Right kidney (tissue), 9 donors: ENCODE measurements at places on chromosomes 4 and X.
A peak's percentile ranks its signal among the peaks of the same experiment; 100 is the strongest.

DNA sequence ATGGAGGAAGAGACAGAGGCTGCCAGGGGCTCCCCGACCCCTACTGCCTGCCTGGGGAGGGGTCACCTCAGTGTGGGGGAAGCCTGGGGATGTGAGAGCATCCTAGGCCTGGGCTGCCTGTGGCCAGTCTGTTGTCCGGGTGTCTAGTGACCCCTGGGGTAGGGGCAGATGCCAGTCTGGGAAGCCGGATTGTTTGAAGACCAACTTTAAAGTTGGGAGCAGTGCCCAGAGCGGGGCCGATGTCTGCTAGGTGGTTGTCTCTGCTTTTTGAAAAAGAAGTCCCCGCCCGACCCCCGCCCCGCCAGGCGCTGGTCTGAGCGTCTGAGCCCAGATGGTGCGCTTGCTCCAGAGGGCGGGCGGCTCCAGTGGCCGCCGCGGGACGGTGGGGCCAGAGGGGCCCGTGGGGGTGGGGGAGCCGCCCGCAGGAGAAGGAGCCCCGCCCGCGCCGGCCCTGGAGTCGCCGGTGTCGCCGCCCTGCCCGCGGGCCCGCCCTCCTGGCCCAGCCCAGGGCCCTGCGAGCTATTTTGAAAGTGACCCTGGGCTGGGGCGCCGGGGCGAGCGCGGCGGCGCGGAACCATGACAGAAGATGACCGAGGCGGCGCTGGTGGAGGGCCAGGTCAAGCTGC is at the start of gene DOK7:
Gene DOK7, plus strand, starts transcription at position 517 of the 626 bp plus-strand sequence. Its CDS starts 70 bp downstream, at position 587.
- peak; percentile 45 for DNase-seq

DNA sequence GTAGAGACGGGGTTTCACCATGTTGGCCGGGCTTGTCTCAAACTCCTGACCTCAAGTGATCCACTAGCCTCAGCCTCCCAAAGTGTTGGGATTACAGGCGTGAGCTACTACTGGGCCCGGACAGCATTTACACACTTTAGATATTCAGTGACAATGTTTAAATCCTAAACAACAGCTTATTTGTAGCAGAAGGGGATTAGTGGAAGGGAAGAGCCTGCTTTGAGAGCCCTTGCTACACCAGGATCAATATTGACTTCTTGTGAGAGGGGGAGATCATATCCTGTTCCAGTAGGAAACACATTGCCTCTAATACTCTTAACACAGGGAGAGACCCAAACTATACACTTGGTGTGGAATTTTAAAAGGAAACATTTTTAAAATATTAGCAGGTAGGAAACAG is 7.1 kb downstream of the MGST2 start:
- DNase-seq, result no peak

GRCh38 chr4:97496298-97496873 is 646.9 kb downstream of the STPG2 start:
- DNase-seq, result no peak

DNA sequence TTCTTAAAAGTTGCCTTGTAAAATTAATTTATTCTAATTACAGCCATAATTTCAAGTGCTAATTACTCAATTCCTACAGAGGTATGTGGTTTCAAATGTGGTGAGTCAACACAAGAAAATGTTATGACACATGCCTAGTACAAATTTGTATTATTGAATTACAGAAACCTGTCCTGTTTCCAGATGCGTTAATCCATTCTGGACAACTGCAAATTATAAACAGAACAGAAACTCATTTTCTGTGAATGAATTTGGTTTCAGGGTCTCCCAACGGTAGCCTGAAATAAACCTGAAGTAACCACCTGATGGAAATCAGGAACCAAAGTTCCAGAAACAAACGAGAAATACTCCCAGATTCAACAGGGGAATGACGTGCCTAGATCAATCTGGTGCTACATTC is 328.6 kb upstream of the F9 start:
- DNase-seq, result no peak

DNA sequence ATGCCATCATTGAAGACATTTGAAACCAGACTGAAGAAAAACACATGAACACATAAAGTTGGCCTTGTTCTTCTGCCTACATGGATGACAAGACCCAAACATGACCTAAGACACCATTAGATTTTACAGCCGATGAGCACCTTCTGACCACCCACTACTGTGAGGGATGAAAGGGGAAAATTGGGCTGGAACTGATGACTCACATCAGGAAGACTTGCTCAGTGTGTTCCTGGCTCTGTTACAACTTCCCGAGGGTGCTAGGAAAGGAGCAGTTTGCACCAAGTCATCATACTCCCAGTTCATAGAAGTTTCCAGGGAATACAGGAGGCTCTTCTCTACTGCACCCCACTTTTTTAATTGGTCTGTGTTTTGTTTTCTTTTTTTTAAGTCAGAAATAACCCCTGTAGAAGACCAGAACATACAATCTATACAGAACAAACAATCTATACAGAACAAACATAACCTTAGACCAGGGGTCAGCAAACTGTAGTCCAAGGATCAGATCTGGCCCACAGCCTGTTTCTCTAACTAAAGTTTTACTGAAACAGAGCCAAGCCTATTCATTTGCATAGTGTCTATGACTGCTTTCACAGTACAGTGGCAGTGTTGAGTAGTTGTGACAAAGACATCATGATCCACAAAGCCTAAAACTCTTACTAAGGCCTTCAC is 25.3 kb downstream of the BTC start:
- DNase-seq, result no peak
